ENCODE measurements at places on chromosomes 11 and 22.

- no peak for DNase-seq
Observed at GRCh38 chr11:88813233-88813915, 252.4 kb downstream of the GRM5 start.

- no peak for DNase-seq
Observed at GRCh38 chr11:10236840-10237239, 57.2 kb downstream of the SBF2 start.

- DNase-seq, result no peak
Observed at GRCh38 chr11:18310800-18311340, 11.1 kb downstream of the HPS5 start.

GRCh38 chr11:105701098-105701497 is 91.2 kb downstream of the GRIA4 start:
- DNase-seq, result no peak

- DNase-seq, result no peak
Observed at GRCh38 chr22:32882774-32883530, 81.4 kb downstream of the TIMP3 start.

DNA sequence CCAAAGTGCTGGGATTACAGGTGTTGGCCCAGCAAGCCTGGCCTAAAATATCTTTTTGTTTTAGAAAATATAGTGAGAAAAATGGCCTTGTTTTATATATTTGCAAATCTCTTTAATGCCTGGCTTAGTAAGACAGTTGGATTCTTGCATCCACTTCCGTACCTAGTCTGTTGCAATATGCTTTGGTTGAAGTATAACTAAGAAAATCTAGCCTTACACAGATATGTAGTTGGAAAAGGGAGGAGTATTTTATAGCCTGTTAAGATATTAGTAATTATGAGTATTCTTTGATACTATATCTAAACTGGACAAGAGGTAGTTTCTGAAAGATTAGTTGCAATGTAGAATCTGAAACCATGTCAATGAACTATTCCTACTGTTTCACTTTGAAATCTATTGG is 65.1 kb downstream of the ZNRF3 start:
- no peak for DNase-seq

GRCh38 chr22:46742576-46743221 is 4.6 kb upstream of the CERK start:
- no peak for DNase-seq

DNA sequence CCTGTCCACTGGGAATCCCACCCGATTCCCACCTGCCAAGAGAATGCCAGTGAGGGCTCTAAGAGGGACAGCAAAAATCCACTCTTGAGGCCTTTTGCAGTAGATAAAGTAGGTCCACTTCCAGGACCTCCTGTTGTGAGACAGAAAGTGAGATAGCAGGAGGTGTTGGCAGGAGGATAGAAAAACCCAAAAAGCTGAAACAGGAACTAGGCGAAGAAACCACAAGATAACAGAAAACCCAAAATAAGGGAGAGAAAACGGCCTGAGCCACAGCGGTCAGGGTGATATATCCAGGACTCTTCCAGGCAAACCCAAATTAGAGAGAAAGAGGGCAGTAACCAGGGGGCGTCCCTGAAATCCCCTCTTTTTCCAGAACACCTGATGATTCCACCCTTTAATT is 79.7 kb upstream of the LINC01488 start:
- no peak for DNase-seq

GRCh38 chr11:17767301-17767885 is 32.8 kb downstream of the KCNC1 start:
- DNase-seq, result no peak

DNA sequence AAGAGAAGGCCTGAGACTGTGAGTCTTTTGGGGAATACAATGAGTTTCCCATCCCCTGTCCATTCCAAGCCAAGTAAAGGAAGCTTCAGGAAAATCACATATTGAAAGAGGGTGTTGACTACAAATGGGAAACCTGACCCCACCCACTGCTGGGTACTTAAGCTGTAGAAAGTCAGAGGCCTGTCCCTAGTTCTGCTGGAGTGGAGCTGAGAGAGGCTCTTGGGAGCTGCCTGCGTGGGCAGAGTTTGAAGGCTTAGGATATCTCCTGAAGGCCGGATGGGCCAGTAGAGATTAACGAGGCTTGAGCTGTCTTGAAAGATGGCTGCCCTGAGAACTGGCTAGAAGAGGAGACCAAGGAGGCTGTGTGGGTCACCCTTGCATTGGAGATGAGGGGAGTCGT is 176.2 kb upstream of the NECTIN1 start:
- DNase-seq, result no peak

DNA sequence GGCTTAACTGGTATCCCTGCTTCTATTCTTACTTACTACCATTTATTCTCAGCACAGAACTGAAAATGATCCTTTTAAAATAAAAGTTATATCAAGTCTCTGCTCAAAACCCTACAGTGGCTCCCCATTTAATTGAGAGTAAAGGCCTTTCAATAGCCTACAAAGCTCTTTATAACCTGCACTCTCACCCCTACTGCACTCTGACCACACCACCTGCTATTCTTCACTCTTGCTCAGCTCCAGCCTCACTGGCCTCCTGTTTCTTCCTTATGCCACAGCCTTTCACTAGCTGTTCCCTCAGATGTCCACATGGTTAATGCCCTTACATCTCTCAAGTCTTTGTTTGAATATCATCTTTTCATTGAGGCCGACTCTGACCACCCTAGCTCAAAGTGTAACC is 40.9 kb upstream of the PPP2R1B start:
- no peak for DNase-seq

- DNase-seq, result no peak
Observed at GRCh38 chr11:112856133-112856532, 105.1 kb upstream of the NCAM1 start.

DNA sequence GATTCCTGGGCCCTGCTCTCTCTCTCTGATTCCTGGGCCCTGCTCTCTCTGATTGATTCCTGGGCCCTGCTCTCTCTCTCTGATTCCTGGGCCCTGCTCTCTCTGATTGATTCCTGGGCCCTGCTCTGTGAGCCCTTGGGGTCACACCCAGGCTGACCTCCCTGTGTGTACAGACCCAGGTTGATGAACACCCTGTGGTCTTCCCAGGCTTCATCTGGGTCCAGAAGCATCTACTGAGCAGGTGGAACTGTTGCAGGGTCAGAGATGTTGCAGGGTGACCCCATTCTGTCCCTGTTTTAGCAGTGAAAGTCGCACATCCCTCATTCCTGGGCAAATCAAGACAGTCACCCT is 16.3 kb upstream of the GDPD5 start:
- no peak for DNase-seq

DNA sequence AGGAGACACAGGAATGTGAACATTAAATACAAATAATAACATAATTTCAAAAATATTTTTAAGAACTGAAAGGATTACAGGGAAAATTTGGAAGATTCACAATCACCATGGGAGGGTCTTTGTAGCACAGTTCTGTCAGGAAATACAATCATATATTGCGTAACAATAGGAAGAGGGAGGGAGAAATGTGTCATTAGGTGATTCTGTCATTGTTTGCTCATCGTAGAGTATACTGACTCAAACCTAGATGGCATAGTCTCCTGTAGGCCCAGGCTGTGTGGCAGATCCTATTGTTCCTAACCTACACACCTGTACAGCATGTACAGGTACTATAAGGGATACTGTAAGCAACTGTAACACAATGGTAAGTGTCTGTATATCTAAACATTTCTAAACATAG is 330.4 kb downstream of the BRD1 start:
- no peak for DNase-seq

DNA sequence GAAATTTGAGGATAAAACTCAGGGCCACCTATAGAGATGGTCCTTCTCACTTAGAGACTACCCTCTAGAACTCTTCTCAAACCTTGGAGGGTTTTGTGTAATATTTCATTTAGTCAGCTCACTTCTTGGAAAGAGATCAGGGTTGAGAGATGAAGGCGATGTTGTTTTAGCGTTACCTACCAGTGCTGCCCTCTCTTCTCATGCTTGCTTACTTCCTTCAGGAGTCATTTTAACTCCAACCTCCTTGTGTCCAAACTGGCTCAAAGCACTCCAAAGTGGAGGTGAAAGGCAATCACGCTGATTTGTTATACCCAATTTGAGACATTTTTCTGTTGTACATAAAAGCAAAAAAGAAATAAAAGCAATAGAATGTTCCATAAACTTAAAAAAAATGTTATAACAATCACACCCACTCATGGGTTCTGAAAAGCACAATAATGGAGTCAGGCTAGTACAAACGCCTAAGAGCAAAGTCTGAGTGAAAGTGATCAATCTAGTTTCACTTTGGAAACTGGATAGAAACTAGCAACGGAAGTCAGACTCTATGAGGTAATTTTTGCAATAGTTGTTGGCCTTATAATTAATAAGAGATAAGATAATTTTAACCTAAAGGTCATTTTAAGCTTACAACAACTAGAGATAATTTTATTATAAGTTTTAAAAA is 117.1 kb downstream of the MRTFA start:
- no peak for DNase-seq

GRCh38 chr11:12871788-12872321 is 137.3 kb upstream of the RASSF10 start:
- DNase-seq, result no peak

GRCh38 chr11:64349404-64349803 is 9.4 kb downstream of the CCDC88B start:
- DNase-seq, result no peak

GRCh38 chr11:43557553-43558110 is 122.9 kb upstream of the HSD17B12 start:
- no peak for DNase-seq

- DNase-seq, result no peak
Observed at GRCh38 chr22:28629420-28630176, 50.0 kb downstream of the TTC28 start.

DNA sequence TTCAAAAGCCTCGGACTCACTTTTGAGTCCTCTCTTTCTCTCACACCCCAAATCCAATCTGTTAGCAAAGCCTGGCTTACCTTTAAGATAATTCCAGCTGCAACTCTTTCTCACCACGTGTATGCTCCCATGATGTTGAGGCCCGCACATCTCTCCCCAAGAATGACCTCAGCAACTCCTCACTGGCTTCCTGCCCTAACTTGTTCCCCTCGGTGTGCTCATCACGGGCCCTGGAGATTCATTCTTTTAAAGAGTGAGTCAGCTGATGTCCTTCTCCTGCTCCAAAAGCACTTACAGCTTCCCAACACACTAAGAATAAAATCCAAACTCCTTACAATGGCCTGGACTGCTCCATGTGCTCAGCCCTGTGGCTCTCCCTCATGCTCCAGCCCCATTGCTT is 1041.3 kb downstream of the OPCML start:
- DNase-seq, result no peak
